ENCODE measurements at places on chromosomes 11 and 22.

- DNase-seq, result no peak
Measured at GRCh38 chr11:8878771-8879170, 32.2 kb upstream of the AKIP1 start.

- no peak for DNase-seq
Measured at GRCh38 chr11:96863520-96863919, 473.7 kb downstream of the JRKL start.

DNA sequence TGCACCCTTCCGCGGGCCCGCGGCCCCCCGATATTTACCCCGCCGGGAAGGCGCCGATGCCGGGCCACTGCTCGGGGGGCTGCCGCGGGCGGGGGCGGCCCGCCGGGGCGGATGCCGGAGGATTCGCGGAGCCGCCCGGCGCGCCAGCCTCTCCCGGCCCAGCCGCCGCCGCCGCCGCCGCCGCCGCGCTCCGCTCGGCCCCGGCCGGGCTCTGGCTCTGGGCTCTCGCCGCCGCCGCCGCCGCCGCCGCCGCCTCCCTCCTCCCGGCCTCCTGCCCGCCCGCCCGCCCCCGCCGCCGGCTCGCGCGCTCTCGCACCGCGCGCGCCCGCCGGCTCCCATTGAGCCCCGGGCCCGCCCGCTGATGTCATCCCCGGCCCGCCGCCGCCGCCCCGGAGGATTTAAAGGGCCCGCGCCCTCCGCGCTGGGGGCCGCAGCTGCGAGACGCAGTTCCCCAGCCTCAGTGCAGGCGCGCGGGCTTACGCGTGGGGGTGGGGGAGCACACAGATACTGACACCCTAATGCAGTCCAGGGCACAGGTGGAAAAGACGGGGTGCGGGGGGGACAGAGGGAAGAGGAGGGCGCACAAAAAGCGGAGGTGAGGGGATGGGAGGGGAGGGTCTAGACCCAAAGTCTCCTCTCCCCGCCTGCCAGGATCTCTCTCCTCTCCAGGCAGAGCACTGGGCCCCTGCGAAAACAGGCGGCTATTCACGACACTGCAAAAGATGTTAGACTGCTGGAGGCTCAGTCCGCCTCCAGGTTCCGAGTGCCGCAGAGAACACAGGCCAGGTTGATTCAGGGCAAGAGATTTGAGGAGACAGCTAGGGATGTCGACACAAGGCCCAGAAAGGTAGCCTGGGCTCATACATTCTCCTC lies at the start of gene CSNK1E:
Gene CSNK1E (minus strand): TSS at position 312 of the 873 bp plus-strand sequence. CDS start 3,276 bp downstream, outside the sequence.
- peak; percentile 55 for DNase-seq

DNA sequence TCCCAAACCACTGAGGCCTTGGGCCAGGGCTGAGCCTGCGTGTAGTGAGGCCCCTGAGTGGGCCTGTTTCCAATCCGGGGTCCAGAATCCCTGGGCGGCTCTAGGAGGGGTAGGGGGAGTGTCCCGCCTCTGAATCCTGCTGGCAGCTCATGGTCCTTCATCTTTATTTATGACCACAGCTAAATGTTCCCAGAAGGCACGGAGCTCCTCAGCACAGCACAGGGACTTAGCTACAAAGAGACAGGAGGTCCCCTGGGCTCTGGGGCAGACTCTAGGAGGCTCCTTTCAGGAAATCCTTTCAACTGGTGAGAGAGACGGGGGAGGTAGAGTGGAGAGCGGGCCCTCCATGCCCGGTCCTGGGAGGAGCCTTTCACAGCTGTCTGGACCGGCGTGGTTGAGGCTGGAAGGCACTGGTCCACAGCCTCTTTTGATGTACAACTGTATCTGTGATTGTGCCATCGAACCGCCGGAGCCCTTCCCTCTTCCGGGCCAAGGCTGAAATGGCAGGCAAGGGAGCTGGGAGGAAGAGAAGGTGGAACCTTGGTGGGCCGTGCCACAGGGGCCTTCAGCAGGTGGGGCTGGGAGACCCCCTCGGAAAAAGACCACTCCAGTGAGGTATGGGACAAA lies 46.8 kb downstream of the SCUBE1 start:
- DNase-seq, result no peak

DNA sequence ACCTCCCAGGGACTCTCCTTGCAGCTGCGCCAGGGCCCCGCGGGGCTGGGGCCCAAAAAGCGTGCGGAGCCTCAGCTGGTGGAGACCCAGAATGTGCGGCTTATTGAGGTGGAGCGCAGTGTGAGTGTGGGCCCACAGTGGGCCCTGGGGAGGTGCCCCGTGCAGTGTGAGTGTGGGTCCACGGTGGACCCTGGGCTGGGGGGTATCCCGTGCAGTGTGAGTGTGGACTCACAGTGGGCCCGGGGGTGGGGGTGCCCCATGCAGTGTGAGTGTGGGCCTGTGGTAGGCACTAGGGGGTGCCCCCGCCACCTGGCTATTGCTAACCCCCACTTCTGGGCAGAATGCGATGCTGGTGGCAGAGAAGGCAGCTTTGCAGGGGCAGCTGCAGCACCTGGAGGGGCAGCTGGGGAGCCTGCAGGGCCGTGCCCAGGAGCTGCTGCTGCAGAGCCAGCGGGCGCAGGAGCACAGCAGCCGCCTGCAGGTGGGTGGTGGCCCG lies 7.8 kb upstream of the RPS6KA4 start:
- DNase-seq, result no peak

DNA sequence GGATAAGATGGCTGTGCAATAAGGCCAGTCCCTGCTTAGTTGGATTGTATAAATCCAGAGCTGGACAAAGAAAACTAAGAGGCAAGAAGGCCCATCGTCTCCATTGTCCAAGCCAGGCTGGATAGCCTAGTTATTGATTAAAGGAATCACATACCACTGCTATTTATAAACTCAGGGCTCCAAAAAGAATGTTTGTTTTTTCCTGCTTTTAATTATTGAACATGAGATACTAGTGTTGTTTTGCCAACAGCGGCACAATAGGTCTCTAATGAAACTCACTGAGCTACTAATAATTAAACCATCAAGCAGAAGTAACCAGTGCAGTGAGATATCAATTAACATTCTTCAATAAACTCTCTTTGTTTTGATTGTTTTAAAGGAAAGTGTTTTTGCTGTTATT lies 259.7 kb downstream of the INSC start:
- no peak for DNase-seq
